Epithelial cell of umbilical artery (primary cell): ENCODE measurements at places on chromosomes 1 and 21. TPM values are rescaled to one million over a fixed set of nuclear protein-coding genes. Genes with fewer than 3 reads are reported as not detected.

HORMAD1 gene
- 0.32 TPM in 1 of 2 replicates, not detected in the other for total RNA-seq

NUDT4B gene
- 20.1 and 51.6 TPM in 2 replicates for total RNA-seq

PRAMEF11 gene
- not detected in 2 replicates for total RNA-seq

UBE2G2 gene
- total RNA-seq = 75.4 and 101 TPM in 2 replicates

GJA4 gene
- 31.5 and 45.5 TPM in 2 replicates for total RNA-seq

SELL gene
- 0.65 and 1.1 TPM in 2 replicates for total RNA-seq

F11R gene
- total RNA-seq = 104 and 115 TPM in 2 replicates

PTPN22 gene
- 2.7 and 5.2 TPM in 2 replicates for total RNA-seq
